ENCODE measurements at places on chromosomes 13 and 19.

DNA sequence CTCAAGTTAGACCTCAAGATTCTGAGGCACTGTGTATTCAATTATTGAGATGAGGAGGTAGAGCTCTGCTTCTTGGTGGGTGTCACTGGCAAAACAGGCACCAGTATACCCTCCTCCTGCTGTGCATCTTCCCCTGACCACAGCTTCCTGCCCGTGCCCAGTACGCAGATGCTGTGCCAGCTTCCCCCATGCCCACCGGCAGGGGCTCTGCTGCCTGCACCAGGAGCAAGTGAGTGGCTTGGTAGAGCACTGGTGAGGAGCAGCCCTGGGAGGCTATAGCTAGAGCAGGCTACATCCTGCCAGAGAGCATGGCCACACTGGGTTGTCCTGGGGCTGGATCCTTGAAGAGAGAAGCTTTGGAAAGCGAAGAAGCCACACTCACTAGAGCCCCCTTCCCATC, 21.0 kb upstream of the RNF17 start:
- DNase-seq, result no peak

GRCh38 chr13:36817996-36818803, 822 bp upstream of the RFXAP start:
- no peak for DNase-seq

DNA sequence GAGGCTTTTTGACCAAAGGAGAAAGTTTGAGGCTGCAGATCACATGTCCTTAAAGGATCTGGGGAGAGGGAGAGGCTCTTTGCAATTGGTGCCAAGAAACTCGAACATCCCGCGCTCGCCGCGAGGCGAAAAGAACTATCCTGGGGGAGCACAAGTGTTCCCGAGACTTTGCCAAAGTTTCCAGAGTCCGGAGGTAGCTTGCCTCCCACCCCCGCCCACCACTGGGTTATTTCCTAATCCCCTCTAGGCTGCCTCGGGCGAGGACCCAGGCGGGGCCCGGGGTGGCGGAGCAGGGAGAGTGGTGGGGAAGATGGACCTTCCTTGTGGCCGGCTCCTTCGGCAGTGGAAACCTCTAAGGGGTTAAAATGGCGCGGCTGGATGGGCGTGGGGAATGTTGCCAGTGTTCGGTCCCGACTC, 114.5 kb downstream of the KCNRG start:
- no peak for DNase-seq

GRCh38 chr19:40411125-40411842, 1.9 kb downstream of the PRX start:
- no peak for DNase-seq

DNA sequence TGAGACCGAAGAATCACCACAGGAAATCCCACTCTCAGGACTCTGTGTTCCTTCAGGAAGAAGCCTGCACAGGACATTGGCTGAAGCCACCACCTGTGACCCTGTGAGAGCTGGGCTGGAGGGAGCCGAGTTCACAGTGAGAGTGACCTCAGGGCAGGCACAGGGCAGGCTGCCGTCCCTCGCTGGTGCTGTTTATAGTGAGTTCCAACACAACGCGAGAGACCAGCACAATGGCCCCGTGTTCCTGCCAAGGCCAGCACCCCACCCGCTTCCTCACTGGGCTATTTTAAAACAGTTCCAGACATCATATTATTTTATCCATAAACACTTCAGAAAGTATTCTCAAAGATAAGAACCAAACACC, 18.4 kb upstream of the GAS6 start:
- no peak for DNase-seq

DNA sequence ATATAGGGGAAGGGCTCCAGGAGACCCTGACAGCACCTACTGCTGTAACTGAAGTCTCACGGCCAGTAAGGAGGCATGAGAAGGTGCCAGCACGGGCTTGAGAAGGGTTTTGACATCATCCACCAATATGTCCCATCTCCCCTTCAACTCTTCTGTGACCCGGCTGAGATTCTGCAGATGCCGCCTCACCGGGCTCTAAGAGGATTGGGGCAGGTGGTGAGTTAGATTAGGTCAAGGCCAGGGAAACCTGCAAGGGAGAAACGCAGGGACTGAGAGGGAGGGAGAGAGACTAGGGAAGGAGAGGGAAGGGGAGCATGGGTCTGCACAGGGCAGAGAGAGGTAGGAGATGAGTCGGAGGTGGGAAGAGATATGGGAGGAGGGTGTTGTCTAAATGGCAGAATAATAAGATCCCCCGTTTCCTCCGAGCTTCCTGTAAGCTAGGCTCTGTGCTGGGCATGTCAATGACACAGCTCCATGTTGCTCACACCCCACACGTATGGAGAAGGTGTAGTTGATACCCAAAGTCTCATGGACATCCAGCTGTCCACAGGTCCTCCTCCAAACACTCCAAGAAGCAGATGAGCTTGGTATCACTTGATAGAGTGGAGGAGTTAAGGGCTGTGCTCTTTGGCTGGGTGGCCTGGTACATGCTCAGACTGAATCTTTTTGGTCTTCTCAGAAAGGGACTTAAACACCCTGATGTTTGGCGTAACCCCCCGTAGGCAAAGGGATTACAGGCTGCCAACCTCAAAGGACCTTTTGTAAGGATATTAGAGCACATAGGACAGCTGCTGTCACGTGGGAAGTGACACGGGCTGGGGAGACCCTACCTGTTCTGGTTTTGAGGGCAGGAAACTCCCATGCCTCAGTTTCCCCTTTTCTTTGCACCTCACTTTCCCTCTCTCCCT, 6.1 kb downstream of the TPRX1 start:
- no peak for DNase-seq

GRCh38 chr13:46868091-46868490, 28.8 kb downstream of the HTR2A start:
- DNase-seq, result no peak

DNA sequence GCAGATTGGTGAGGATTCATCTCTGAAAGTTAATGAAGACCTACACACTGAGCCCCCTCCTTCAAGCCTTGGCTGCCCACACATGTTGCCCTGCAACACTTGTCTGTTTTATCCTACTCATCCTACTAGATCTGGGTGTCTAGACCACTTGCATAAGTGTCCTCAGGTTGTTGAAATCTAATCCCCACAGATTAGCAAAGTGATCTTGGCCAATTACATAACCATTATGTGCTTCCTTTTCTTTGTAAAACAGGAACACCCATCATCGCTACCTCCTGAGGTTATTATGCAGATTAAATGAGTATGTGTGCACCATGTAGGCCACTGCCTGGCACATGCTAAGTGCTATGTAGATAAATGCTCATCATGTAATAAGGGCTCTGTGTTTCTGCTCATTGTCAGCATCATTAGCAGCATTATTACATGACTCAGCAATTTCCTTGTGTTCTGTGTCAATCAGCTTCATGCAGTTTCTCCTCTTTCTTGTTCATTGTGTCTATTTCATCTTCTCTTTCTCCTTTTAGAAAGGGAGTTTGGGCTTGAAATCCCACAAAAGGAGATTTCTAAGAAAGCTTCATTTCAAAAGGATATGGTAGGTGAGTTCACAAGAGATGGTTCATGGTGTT, 15.1 kb downstream of the ZNF175 start:
- DNase-seq, result no peak

GRCh38 chr13:94692030-94692429, 20.3 kb downstream of the SOX21 start:
- DNase-seq, result no peak

DNA sequence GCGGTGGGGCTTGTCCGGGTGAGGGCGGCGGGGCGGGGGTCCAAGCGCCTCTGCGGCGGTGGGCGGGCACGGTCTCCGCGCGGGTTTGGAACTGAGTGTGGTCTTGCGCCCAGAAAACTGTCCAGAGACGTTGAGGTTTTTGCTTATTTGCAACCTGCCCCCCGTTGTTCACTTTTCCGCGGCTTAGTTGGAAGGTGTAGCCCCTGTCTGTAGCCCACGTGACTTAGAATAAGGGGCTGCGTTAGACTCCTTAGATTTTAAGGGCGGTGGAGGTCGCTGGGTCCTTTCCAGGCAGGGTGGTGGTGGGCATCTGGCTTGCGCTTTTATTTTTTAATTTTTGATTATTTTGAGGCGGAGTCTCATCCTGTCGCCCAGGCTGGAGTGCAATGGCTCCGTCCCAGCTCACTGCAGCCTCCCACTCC, 748 bp downstream of the RPS15 start:
- DNase-seq, result no peak

DNA sequence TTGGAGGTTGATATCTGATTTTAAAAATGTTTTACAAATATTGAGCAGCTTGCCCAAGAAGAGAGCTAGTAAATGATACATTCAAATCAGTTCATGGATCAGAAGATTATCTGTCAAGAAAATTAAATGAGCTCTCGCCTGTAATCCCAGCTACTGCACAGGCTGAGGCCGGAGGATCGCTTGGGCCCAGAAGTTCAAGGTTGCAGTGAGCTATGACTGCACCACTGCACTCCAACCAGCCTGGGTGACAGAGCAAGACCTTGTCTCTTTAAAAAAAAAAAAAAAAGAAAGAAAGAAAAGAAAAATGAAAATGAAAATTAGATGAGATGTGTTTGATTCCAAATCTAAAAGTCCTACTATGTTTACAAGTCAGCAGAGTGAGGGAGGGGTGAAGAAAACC, 2.4 kb downstream of the SPART start:
- no peak for DNase-seq

DNA sequence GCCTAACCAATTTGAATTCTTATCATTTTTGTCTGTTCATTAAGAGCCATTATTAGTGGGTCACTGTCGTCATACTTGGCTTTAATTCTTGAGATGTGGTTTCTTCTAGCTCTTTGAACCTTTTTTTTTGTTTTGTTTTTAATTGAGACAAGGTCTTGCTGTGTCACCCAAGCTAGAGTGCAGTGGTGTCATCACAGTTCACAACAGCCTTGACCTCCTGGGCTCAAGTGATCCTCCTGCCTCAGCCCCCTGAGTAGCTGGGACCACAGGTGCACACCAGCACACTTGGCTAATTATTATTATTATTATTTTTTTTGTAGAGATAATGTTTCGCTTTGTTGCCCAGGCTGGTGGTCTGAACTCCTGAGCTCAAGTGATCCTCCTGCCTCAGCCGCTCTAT, 25.8 kb upstream of the LDLR start:
- no peak for DNase-seq

- no peak for DNase-seq
Measured at GRCh38 chr13:62510906-62511655, 1095.4 kb upstream of the PCDH20 start.

DNA sequence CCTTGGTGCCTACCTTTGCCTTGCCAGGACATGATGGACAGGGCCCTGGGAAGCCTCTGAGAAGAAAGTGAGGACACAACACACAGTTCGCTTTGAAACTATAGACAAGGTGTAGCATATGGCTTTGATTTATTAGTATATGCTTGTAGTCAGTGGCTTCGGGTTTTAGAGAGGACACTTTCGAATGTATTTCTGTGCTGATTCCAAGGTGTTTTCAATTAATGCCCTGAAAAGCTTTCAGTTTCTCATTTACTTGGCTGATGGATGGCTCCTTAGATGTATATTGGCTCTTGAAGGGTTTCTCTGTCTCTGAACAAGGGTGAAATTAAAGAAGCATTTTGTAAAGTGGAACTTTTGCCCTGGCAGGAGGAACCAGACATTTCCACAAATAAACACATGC, 106.9 kb downstream of the POSTN start:
- DNase-seq, result no peak

DNA sequence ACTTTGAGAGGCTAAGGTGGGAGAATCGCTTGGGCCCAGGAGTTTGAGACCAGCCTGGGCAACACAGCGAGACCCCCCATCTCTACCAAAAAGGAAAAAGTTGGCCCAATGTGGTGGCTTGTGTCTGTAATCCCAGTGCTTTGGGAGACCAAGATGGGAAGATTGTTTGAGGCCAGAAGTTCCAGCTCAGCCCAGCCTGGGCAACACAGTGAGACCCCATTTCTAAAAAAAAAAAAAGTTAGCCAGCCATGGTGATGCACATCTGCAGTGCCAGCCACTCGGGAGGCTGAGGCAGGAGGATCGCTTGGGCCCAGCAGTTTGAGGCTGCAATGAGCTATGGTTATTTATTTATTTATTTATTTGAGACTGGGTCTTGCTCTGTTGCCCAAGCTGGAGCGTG, 41.3 kb downstream of the CYP4F22 start:
- no peak for DNase-seq

DNA sequence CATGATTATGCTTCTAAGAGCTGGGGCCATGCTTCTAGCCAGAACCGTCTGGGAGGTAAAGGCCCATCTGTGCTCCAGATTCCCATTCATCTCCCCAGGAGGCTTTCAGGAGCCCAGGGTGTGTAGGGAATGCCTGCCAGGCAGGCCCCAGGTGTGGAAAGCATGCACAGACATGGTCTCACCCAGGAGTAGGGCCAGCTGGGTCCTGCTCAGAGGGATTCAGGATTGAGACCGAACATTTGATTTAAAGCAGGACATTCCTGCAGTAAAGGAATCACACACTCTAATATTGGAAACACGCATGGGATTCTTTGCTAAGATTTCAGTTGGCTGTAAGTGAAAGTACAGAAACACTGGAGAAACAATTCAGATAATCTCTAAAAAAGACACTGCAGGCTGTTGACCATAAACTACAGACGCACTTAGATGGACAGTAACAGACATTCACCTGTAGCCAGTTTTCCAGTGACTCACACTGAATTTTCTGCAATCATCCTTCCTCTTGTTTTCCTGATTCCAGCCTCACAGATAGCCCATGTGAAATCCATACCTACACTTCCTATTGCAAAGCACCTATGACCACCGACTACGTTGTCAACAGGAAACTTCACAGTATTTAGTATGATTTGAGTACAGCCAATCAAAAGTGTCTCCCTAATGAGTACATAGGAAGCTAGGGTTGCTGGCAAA, 257.8 kb downstream of the TBC1D4 start:
- no peak for DNase-seq

DNA sequence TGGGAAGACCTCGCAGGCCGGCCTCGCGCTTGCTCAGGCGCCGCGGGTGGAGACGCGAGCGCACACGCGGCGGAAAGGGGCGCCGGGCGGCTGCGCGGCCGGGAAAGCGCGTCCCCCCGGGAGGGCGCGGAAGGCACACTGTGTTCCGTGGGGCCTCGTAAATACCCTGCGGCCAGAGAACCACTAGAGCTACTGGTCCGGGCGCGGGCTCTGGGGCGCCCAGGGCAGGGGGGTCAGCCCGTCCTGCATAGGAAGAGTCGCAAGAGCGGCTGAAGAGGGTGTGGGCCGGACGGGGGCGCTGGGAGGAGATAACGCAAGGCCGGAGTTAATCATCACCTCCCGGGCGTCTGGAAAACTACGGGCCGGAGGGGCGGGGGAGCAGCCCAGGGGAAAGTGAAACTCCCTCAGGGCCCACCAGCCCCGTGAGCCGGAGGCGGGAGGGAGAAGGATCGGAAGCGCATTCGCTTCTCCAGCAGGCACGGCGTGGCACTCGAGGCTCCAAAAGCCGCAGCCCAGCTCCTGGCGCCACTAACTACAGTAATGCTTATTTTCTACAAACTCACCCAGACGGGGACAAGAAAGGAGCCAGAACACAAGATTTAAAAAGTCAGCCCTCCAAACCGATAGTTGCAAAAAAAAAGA, 1.1 kb upstream of the WBP4 start:
- DNase-seq, result peak; percentile 75
